ENCODE measurements at places on chromosomes 7 and 10. TPM values are rescaled to one million over a fixed set of nuclear protein-coding genes. Genes with fewer than 3 reads are reported as not detected.

- H3K4me1 ChIP-seq, result peaks cover 63% of the 10 kb centered on the region
- H3K36me3 ChIP-seq, result no peaks in the 10 kb centered on the region
- H3K4me3 ChIP-seq, result peak overlapping the region; percentile 66
- peak overlapping the region; percentile 67 for H3K27ac ChIP-seq
- no peaks in the 10 kb centered on the region for H3K27me3 ChIP-seq
Observed at GRCh38 chr10:128046953-128047290, 79.3 kb downstream of the MKI67 start.

DNA sequence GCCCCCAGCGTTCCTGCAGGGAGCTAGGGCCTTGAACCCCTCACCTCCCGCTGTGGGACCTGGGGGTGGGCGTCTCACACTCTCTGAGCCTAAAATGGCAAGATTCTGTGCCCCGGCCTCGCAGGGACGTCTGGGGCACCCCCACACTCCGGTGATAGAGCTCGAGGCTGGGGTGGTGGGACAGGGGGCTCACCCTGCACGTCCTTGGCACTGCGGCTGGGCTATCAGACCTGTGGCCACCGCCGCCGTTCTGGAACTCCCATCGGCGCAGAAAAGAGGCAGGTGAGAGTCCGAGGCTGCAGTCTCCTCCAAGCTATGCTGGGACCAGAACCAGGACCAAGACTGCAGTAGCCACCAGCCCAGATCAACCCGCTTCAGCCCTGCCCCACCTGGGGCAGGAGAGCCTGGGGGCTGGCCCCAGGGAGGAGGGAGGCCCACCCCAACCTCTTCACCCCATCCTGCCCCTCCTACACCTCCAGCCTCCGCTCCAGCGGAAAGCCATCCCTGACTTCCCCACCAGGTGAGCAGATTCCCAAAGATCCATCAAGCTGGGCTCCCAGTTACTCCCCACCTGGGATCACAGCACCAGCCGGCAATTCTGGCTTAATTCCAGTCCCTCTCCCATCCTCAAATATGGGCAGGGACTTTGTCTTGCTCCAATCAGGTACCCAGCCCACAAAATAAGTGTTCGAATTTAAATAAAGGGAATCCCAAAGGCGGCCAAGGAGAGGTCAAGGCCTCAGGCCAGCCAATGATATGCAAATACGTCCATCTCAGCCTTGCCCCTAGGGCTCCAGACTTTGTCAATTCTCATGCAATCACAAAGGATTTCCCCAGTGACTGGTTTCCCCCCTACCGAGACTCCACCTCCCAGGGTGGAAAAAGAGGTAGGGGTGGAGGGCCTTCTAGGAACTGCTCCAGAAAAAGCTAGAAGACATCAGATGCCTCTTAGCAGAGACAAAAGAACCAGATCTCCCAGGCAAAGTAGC, 16.4 kb downstream of the TNRC18 start:
- H3K4me3 ChIP-seq, result no peak overlapping the region
- no peak overlapping the region for H3K27ac ChIP-seq
- H3K27me3 ChIP-seq, result peaks cover 3% of the 10 kb centered on the region
- H3K4me1 ChIP-seq, result no peaks in the 10 kb centered on the region
- no peak for DNase-seq
- no peaks in the 10 kb centered on the region for H3K36me3 ChIP-seq

GRCh38 chr7:76395965-76396726, 13.4 kb downstream of the SSC4D start:
- no peaks in the 10 kb centered on the region for H3K27me3 ChIP-seq
- H3K4me1 ChIP-seq, result peaks cover 18% of the 10 kb centered on the region

Gene NUTM2E
- total RNA-seq, result 0.63 TPM

Gene TBXAS1
- 8.1 TPM for total RNA-seq
